Kidney epithelial cell (primary cell): ENCODE measurements at places on chromosomes 11 and 22. TPM values are rescaled to one million over a fixed set of nuclear protein-coding genes. Genes with fewer than 3 reads are reported as not detected.

The LINC01488 gene
- not detected in 2 replicates for total RNA-seq

The XKR3 gene
- total RNA-seq: not detected in 2 replicates

The ZBED5 gene
- 29.0 and 31.0 TPM in 2 replicates for total RNA-seq

The HTR3B gene
- total RNA-seq: not detected in 2 replicates

The BID gene
- 41.5 and 67.8 TPM in 2 replicates for total RNA-seq

The SLC17A6 gene
- total RNA-seq: not detected in 2 replicates

The C1QTNF4 gene
- 2.1 and 7.1 TPM in 2 replicates for total RNA-seq

The PPM1F gene
- total RNA-seq: 23.6 and 27.0 TPM in 2 replicates

- no peak for DNase-seq
Observed at GRCh38 chr11:77136074-77136473, 8.0 kb downstream of the MYO7A start.

DNA sequence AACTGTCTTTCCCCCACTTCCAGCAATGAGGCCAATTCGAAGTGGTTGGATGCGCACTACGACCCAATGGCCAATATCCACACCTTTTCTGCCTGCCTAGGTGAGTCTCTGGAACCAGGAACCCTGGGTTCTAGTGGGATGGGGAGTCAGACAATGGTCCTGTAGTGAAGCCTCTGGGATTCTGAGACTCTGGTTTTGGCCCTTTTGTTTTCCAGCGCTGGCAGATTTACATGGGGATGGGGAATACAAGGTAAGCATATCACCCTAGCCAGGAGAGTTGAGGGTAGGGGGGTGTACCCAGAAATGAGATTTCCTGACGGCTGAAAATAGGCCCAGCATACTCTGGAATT is 530 bp downstream of the BBS1 start:
- no peak for DNase-seq

DNA sequence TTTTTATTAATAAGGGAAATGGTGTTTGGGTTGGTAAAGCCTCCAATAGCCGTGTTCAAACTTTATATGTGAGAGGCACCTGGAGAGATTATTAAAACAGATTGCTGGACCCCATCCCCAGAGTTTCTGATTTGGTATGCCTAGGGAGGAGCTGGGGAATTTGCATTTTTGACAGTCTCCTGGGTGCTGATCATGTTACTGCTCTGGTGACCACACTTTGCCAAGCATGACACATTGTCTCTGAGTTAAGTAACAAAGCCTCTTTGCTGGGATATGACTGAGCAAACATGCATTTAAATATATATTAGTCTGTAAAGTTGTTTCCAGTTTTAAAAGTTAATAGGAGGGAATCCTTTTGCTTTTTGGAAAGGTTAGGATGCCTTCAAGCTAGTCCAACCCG is 140.4 kb downstream of the NAV2 start:
- DNase-seq: no peak

DNA sequence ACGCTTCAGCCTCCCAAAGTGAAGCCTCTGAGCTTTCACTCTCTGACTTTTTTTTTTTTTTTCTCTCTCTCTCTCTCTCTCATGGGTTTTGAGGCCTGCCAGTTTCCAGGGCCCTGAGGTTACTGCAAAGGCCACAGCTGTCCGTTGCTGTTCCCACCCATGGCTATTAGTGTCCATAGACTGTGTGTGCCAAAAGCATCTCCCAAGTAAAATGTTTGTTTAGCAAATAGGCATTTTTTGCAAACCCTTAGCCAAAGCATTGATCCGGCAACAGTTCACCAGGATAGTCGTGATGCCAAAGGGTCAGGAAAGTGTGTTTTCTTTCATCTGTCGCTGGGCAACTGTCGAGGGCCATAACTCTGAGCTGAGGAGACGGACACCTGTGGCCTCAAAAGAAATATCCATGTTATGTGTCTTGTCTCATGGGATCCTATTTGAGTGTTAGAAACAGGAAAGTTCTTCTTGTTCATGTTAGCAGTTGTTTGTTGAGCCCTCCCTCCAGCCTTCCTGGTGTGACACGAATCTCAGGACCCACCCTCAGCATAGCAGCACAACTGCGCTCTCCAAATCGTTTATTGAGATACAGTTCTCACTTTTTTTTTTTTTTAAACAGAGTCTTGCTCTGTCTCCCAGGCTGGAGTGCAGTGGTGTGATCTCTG is 18.4 kb downstream of the FADS2 start:
- DNase-seq: no peak

GRCh38 chr11:117676501-117676900 is 120.5 kb downstream of the DSCAML1 start:
- no peak for DNase-seq

DNA sequence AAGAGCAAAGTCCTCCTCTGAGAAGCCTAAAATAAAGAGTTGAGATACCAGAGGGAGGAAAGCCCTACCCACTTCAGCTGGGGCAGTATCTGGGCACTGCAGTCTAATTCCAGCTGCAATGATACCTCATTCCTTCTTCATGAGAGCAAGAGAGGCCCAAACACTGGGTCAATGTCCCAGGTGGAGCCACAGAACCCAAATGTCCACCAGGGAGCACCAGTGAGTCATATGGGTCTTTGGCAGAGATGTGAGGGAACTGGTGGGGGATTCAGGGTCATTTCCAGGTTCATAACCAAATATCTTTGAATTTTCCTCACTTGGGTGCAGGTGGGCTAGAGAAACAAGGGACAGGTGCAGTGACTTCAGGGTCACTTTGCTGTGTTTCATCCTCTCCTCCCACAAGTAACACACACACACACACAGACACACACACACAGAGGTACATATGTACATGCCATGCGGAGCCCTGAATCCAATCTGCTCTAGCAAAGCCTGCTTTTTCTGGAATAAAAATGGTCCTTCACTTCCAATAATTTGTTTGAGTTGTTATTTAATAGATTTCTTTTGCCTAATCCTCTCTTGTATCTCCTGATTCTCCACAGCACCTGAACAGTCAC is 585.4 kb downstream of the SOX6 start:
- no peak for DNase-seq

DNA sequence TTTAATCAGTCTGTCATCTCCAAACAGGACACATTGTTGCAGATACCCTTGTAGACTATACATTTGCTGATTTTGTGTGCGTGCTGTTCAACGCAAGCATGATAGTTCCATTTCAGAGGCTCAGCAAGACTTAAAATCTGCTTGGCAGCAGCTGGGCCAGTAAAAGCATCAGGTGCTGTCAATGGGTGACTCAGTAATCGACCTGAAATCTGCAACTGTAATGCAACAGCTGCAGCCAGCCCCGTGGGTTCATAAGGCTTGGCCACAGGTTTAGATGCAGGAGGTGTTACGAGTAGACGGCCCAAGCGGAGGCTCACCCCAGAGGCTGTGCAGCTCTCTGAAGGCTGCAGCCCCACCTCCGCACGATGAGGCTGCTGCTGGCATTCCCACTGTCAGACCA is 84.6 kb downstream of the NTM start:
- DNase-seq: no peak

GRCh38 chr11:65206441-65206841 is 24.7 kb downstream of the CAPN1 start:
- DNase-seq: no peak

DNA sequence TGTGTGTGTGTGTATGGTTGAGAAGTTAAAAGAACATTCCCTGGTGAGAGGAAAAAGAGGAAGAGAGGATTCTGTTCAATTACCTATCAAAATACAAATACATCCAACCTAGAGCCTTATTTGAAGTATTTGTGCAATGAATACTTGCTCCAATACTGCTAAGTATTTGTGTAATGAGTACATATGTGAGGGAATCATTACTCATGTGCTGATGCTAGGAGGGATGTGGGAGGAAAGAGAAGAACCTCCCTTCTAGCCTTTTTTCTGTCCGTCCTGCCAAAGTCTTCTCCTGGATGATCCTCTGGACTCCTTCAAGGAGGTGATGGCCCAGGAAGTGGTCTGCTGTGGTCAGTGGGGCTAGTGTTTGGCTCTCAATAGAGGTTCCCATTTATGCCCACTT is 36.0 kb upstream of the ACCSL start:
- no peak for DNase-seq

DNA sequence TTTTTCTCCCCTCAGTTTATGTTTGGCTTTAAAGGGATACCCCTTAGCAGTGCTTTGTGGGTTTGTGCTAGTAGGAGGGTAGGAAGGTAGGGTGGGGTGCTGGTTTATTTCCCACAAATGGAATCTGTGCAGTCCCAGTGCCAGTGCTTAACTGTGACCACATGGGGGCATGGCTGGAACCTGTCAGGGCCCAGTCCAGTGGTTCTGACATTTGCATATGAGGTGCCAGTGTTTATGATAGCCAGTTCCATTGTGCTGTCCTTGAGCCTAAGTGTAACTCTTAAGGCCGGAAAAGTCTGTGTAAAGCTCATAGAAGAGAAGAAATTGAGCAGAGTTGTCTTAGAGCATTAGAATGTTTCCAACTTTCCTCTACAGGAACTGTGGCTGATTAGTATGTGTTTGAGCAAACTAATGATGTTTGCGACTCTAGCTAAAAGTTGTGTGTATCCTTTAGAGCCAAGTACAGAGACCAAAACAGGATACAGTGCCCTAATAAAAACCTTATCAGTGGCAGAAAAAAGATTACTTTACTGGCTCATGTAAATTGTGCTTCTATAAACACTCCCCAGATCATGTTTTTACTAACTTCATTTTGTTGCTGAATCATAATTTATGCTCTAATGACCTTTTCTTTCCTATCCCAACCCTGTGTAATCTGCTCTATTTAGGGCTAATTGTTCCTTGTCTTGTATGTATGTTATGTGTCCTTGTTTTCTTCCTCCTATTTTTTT is 38.1 kb downstream of the DIXDC1 start:
- no peak for DNase-seq

- no peak for DNase-seq
Observed at GRCh38 chr11:119356349-119357031, 10.0 kb upstream of the MFRP start.

DNA sequence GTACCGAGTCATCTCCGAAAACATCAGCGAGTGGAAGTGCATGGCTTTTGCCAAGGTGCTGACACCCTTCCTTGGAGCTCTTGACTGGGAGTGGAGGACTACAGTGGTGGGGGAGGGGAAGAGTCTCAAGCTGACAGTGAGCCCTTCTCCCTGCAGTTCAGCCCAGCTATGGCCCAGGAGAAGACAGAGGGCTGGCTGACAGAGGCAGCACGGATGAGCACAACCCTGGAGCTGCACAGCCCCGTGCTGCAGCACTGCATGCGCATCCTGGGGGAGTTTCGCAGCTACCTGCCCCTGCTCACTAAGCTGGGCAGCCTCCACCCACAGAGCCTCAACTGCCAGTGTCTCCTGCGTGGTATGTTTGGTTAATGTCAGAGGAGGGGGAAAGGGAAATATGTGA is 41.4 kb downstream of the DNHD1 start:
- no peak for DNase-seq

DNA sequence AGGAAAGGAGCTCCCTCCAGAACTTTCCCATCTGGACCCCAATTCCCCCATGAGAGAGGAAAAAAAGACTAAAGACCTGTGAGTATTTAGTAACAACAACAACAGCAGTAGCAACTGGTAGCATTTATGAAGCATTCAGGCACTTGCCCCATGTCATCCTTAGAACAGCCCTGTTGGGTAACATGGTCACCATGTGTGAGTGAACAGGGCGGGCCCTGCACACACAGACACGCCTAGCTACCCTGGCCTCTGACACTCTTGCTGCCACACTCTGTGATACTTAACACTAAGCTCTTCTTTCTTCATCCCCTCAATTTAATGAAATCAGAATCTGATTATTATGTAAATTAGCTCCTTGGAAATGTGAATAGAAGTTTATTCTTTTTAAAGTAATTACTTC is 26.1 kb upstream of the SLC25A18 start:
- DNase-seq: no peak

GRCh38 chr22:44956840-44957767 is 52.7 kb downstream of the PHF21B start:
- DNase-seq: no peak

GRCh38 chr22:50734343-50734771 is 3.6 kb upstream of the ACR start:
- DNase-seq: no peak

- DNase-seq: no peak
Observed at GRCh38 chr11:18264035-18264434, 2.0 kb upstream of the SAA1 start.

- DNase-seq: no peak
Observed at GRCh38 chr11:112223121-112223520, 3.1 kb upstream of the PTS start.
